ENCODE measurements at places on chromosomes 1 and 21.
A peak's percentile ranks its signal among the peaks of the same experiment; 100 is the strongest.

DNA sequence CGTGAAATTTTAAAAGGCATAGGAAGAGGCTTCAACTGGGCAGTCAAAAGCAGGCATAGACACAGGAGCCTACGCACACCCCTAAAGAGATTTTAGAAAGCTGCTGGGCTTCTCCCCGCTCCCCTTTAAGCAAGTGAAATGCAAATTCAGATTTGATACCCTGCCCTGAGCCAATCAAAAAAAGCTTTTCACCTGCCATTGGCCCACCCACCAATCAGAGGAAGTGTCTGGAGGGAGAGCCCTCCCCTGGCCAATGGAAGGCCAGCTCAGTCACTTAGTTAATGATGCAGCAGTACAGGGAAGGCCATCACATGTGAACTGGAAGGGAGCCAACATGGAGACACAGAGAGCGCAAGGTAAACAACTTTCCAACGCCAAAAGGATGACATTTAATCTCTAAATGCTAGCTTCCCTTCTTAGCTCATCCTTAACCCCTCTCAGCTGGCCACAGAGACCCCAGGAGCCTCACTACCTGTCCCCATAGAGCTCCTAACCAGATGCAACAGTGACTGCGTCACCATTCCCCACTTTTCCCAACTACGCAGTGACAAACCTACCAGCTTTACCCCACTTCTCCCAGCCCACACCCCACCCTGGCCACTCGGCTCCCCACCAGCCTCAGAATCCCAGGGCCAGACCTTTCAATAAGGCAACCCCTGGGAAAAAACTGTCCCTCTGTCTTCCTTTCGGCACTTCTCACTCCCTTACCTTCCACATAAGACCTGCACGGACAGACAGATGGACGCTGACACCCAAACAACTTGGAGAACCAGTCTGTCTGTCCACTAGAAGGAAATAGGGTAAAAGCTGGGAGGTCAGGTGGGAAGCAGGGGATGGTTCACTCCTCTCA lies 71.0 kb downstream of the CD46 start:
- peak; percentile 89 for ATAC-seq

- no peak for ATAC-seq
These were observed 328.5 kb downstream of the TBX15 start for GRCh38 chr1:118659646-118660045.

DNA sequence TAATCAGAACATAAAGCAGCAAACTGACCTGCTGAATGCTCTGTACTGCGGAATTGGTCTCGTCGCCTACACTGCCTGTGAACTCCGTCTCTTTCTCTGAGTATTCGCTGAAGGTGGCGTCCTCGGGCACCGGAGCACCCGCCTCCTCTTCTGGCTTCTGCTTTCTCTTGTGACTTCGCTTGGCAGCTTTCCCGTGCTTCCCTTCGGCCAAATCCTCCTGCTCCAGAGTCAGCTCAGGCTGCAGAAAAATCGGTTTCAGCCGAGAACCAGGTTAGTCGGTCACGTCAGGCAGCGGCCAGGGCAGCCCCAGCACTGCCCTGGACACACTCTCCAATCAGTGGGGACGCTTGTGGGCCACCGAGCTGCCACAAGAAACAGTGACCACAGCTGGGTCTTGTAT lies 35.8 kb upstream of the RIPK4 start:
- ATAC-seq, result no peak

DNA sequence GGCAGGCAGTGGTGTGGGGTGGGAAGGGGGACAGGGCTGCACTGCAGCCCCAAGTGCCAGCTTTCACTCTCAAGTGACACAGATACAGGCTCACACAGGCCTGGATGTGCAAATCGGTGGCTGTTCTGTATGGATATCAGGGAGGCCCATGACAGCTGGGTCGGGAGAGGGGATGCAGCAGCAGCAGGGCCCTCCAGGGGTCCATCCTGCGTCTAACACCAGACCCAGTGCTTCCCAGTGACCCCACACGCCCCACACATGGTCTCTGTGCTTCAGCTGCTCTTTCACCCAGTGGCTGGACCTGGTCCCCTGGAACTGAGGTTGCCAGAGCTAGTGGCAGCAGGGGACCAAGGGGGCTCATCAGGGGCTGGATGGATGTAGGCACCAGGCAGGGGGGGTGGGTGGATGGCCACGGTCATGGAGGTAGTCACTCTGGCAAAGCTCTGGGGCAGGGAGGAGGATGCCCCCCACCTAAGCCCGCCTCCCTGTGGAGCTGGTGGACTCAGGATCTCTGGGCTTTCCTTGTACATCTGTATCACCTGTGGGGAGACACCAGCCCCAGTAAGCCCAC lies 13.9 kb downstream of the BTBD19 start:
- ATAC-seq, result no peak
